GM20000 (cell line): ENCODE measurements at places on chromosomes 3 and 15.

- DNase-seq: peak; percentile 49
Observed at GRCh38 chr3:155737844-155738460, 6.9 kb downstream of the PLCH1 start.

DNA sequence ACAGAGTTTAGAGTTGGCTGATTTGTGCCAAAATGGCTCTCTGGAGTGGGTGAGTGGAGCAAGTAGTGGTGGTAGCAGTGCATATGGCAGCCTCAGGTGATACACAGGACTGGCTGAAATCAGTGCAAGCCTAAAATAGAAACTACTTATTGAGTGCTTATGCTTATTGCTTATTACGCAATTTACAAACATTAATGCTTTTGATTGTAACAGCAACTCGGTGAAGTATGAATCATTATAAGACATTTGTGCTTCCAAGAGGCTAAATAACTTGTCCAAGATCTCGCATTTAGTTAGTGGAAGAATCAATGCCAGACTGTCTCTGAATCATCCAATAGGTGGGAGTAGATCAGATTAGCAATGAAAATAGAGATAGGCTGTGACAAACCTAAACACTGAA lies 353.8 kb downstream of the NAALADL2 start:
- DNase-seq: no peak

GRCh38 chr3:193375614-193376013 lies 2.9 kb downstream of the ATP13A5 start:
- DNase-seq: no peak

DNA sequence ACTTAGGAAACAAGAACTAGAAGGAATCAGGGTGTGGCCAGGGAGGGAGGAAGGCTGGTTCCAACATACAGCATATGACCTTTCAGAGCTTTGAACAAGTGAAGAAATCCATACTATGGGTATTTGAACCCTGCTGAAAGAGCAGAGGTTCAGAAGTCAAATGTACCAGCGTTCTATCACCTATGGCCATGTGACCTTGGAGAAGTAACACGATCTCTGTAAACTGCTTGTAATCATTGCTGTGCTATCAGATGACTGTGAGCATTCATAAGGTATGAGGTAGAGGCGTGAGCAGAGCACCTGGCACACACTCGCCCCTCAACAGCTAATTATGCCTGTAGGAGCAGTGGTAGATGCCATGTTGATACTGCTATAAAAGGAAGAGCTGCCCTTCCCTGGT lies 55.2 kb downstream of the KLHL6 start:
- no peak for DNase-seq

DNA sequence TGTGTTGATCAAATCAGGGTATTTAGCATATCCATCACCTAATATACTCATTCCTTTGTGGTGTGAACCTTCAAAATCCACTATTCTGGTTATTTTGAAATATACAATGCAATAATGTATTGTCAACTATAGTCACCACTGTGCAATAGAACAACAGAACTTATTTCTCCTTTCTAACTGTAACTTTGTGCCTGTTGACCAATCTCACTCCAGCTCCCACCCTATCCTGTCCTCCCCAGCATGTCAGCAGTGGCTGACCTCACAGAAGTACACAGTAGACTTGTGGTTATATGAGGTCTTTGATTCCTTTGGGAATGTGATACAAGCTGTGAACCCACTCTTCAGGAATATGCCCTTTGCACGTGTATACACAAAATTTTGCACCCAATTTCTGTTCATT lies 64.2 kb downstream of the ECT2 start:
- no peak for DNase-seq

GRCh38 chr15:57599296-57599810 lies 7.6 kb downstream of the MYZAP start:
- no peak for DNase-seq

- no peak for DNase-seq
Observed at GRCh38 chr3:169754711-169755110, 10.1 kb downstream of the TERC start.

DNA sequence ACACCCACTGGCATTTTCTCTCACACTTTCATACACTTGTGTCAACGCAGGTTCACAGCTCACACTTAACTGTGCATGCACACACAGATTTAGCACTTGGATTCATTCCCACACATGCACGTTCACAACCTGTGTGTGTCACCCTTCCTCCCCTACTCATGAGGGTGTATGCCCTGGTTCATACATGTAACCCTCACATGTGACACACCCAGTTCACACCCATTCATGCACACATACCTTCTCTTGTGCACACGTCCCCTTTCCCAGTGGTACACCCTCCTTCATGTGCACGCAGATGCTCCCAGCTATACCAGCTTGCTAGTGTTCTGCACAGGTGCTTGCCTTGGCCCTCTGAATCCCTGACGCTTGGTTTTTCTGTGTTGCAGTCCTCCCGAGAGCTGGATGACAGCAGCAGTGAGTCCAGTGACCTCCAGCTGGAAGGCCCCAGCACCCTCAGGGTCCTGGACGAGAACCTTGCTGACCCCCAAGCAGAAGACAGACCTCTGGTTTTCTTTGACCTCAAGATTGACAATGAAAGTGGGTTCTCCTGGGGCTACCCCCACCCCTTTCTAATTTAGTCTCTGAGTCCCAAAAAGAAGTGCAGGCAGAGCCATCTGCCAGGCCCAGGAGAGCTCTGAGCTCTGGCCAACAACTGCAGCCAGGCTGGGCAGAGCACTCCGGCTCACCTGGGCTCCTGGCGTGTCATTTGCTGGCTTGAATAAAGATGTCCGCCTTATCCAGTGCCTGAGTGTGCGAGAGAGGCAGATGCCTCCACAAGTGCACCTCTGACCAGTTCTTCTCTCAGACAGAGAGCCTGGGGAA lies 39.5 kb downstream of the GOLGA6A start:
- no peak for DNase-seq

DNA sequence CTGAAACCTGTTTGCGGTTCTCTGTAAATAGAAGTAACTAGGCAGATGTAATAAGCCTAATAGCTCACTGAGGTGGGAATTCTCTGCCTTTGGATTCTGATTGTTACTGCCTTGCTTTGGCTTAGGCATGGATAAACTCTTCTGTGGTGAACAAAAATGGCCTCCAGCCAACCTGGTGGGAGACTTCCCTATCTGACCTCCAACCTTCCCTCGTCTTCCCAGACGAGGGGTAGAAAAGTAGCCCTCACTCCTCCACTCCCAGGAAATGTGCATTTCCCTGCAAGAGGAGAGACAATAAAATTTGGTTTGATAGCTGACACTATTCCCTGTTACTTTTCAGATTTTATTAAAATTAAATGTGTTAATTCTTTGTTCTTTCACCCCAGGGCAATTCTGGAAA lies 606 bp upstream of the CD96 start:
- DNase-seq: no peak
